Ovary (tissue), 10 donors: ENCODE measurements at places on chromosomes 3 and 15.

DNA sequence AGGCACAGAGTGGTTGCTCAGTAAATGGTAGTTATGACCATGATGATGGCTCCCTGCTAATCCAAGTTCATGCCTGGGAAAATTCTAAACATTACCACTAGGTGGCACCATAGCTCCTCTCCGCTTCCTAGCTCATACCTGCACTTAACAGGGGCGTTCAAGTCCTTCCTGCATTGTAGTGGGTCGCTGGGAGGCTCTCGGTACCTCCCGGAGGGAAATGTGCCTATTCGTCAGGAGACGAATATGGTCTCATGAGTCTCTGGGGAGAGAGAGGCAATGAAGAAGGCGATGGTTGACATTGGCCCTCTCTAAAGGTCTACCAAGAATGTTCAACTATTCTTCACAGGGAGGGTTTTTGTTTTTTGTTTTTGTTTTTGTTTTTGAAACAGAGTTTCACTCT lies 10.9 kb downstream of the MESP1 start:
- peak; percentile 62 for DNase-seq

DNA sequence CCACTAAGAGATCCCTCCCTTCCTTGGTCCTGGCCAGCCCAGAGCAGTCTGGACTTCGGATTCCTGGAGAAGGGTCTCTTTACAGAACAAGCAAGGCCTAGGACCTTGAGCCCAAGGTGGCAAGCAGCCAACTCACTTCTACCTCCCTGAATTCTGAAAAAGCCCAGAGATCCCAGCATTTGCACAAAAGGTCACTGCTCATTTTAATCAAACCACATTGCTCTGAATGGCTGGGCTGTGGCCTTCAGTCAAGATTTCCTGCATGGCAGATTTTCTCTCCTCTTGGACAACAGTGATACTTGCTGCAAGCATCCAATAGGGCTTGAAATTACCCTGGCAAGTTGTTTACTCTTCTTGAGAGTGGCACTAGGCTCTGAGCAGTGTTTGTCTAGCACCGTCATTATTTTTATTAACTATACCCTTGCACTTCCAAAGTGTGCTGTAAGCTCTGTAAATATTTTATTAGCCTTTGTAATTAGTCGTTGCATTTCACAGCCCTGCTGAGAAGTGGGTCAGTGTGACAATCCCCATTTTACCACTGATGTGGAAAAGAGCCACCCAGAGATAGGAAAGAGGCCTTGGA lies 274.7 kb upstream of the CTNNB1 start:
- DNase-seq: peak; percentile 50

GRCh38 chr15:75425966-75426500 lies 25.5 kb downstream of the SIN3A start:
- DNase-seq: no peak

DNA sequence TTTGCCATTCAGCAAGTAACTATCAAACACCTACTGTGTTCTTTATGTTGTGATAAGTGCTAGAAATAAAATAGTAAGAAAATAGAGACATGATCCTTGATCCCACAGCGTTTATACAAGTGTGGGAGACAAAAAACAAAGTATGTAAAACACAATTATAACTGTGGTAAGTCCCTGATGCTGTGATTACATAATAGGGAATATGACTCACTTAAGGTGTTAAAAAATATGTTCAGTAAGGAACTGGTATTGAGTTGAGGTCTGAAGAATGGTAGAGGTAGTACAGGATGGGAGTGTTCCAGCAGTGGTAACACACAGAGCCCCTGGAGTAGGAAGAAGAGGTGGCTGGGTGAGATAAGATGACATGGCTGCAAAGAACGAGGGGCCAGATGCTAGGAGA lies 132.1 kb upstream of the TMC3 start:
- no peak for DNase-seq

DNA sequence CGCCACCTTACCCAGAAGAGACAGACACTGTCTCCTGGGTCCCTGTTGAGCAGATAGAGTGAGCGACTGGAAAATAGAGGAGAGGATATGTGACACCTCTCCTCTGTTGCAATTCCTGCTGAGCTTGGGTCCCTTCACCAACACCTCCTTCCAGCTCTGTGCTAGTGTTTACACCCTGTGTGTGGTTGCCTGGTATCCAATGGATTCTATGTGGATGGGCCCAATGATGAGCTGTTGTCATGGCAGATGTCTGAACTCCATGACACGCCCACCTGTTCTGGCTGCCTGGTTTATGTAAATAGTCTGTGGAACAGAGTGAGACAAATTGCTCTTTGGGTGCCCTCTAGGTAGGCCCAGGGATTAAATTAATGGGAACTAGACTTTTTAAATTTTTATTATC lies 23.7 kb downstream of the RBM5 start:
- DNase-seq: no peak

- DNase-seq: no peak
Measured at GRCh38 chr3:73656241-73656890, 31.6 kb upstream of the PDZRN3 start.

DNA sequence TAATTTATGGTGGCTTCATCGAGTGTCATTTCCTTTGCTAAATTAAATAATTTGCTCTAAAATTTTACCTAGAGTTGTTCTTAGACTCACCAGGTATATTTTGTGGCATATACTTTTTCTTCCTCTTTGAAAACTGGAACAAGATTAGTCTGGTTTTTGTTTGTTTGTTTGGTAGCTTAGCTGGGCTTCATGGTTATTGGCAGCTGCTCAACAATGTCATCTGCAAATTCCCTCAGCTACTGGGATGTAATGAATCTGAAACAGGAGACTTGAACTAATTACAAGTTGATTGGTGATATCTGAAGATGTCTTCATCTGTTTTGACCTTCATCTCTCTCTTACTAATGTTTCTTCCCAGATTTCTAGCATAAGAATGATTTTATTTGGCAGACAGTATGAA lies 270.5 kb upstream of the P2RY1 start:
- no peak for DNase-seq

- DNase-seq: peak; percentile 68
Measured at GRCh38 chr3:112013058-112013783, 14.5 kb downstream of the TAGLN3 start.

- no peak for DNase-seq
Measured at GRCh38 chr3:40985195-40985594, 214.1 kb upstream of the CTNNB1 start.

DNA sequence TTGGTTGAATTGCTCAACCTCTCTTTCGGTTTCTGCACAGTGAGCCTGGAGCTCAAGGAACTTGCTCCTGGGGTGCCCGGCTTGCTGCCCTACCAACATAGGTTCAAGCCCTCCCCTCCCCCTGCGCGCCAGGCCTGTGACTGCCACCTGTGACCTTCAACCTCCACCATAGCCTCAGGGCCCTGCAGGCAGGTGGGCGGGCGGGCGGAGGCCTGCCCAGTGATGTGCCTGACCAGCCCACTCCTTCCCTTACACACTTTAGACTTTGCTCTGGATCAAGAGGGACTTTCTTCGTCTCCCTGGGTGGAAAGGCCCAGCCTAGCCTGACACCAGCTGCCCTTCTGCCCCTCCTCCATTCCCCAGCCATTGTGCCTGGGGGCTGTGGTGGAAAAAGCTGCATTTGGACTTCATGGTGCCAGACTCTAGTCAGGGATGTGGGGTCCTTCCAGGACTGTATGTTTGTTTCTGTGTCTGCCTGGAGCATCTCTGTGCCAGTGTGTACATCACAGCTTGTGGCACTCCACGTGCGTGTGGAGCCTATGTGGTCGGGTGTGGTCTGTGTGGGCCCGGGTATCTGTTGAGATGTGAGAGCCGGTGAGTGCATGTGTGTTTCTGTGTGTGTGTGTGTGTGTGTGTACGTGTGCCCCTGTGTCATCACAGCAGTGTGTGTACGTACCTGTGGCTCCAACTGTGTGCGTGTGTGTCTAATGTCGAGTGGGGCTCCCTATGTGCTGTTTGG lies 9.5 kb downstream of the PRKCD start:
- DNase-seq: no peak

- DNase-seq: no peak
Measured at GRCh38 chr3:114406286-114406685, 112.5 kb downstream of the TIGIT start.

GRCh38 chr3:117080872-117081271 lies 371.3 kb downstream of the TUSC7 start:
- no peak for DNase-seq

DNA sequence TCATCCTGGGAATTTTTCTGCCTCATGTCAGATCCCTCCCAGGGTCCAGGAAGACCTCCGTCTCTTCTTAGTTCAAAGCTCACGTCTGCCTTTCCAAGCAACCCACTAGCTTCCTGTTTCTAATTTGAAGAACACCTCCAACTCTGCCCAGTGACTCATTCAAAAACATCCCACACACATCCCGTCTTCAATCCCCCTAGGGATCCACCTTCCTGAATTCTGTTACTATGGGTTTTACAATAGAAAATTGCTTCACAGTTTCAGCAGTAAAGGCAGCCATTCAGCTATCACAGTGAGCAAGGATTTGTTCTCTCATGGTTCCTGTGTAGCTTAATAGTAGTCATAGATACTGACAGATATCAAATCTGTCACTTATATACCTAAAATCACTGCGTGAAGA lies 308.3 kb upstream of the CCDC54 start:
- no peak for DNase-seq

DNA sequence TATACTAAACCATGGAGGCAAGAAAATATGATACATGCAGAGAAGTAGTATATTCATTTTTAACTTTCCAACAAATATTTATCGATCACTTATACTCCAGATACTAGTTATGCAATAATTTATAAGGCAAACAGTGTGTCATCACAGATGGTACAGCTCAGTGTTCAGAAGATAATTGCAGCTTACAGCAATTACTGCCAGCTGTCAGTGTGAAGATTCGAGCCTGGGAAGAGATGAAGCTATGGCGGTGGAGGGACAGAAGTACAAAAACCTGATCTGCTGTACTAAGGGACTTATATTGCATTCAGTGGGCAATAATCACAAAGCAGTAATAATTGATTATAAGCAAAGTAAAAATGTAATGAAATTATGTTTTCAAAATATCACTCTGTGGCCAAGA lies 170.6 kb upstream of the EPHA3 start:
- DNase-seq: no peak

DNA sequence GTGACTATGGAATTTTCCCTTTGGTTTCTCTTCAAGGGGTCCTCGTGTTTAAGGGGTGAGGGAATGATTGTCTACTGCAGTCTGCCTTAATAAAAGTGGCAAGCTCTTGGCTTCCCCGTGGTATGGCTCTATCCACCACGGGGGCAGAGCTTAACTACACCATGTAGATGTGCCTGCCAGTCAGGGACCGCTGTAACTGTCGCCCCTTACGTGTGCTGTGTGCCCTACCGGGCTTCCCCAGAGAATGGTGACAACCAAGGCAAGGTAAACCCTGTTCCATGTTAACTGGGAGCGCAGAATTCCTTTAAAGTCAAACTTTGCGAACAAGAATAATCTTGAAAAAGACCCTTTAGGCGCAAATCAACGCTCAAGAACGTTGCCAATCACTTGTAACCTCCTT lies 966 bp upstream of the C3orf80 start:
- no peak for DNase-seq

DNA sequence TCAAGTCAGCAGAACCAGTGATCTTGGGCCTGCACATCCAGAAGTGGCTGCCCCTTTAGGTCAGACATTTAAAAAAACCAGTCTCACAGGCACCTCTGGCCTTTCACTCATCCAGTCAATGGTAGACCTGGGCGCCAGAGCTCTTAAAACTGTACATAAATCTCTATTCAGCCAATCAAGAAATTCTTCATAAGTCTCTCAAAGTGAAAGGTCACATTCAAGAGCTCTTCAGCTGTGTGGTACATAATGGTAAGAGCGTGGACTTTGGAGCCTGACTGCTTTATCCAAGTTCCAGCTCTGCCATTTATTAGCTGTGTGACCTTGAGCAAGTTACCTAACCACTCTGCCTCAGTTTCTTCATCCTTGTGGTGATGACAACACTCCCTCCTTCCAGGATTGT lies 22.3 kb upstream of the MORF4L1 start:
- no peak for DNase-seq

GRCh38 chr3:101244212-101244575 lies 76.2 kb downstream of the IMPG2 start:
- no peak for DNase-seq

GRCh38 chr15:80679804-80680175 lies 15.3 kb upstream of the ABHD17C start:
- DNase-seq: no peak

DNA sequence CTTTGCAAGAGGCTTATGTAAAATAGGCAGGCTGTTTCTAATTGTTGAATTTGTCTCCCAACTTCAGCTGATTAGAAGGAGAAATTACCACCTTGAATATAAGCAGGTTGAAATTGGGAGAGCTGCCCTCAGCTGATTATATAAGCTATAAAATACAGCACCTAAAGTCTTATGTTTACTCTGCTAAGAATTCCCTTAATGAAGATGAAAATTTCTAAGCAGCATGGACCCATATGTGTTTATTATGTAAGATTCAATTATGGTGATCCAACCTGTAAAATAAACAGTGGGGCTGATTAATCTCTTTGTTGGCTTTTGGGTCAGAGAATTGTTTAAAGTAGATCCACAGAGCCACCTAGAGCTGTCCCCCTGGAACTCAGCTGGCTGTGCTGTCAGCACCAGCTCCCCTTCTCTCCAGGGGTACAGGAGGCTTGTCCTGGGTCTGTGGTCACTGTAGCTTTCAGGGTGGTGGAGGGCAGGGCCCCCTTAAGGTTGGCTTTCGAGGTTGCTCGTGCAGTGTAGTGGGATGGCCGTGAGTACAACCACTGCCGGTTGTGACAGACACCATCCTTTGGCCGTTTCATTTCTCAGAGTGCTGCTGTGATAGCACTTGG lies 9.5 kb downstream of the SLCO3A1 start:
- DNase-seq: no peak

DNA sequence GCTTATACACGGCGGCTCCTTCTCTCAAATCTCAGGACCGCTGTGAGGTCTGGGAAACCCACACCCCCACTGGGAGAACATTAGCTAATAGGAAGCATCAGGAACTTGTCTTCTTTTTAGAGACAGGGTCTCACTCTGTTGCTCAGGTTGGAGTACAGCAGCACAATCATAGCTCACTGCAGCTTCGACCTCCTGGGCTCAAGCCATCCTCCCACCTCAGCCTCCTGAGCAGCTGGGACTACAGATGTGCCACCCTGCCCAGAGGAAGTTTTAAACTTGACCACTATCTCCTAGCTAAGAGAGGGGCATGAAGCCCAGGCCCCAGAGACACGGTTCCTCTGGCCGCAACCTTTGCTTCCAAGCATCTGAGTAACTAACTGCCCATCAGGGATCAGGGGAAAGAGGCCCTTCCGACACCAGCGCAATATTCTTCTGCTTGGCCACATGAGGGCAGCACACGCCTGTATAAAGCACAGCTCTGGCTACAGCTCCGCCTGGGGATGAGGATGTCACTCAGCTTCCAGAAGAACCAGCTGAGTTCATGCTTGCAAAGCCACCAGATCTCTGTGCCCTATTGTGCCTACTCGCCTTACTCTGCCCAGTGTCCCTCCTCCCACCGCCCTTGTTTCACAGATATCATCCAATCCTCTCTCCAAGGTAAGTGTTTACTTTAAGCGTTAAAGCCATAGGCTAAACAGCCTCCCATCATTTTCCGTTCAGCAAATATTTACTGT lies 57.6 kb upstream of the SLC6A11 start:
- peak; percentile 24 for DNase-seq
